Activated CD8-positive, alpha-beta memory T cell treated with anti-CD3 and anti-CD28 coated beads, Interleukin-2, amount 10 ng/mL, durations not matched to agents 7 days and 5 days (primary cell): ENCODE measurements at places on chromosomes 3 and 15. TPM values are rescaled to one million over a fixed set of nuclear protein-coding genes. Genes with fewer than 3 reads are reported as not detected.

GUCA1C gene
- total RNA-seq = not detected

DNA sequence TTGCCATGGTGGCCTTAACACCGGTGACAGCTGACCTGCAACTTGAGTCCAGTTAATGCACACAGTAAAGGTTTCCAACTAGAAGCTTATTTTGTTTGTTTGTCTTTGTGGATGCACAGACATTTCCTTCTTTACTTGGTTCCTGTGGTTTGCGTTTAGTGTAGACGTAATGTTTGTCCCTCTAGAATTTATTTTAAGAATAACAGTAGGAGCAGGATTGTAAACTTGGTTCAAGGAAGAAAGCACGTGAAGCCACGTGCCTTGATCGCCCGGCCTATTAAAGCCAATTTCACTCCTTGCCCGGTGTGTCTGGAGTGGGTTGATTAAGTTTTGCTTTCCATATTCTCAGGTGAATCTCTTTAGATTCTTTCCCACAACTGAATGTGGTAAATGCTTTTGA, 263.2 kb upstream of the C2CD4B start:
- DNase-seq = no peak

GRCh38 chr3:188673646-188674186, 498.1 kb upstream of the TPRG1 start:
- DNase-seq = no peak

DNA sequence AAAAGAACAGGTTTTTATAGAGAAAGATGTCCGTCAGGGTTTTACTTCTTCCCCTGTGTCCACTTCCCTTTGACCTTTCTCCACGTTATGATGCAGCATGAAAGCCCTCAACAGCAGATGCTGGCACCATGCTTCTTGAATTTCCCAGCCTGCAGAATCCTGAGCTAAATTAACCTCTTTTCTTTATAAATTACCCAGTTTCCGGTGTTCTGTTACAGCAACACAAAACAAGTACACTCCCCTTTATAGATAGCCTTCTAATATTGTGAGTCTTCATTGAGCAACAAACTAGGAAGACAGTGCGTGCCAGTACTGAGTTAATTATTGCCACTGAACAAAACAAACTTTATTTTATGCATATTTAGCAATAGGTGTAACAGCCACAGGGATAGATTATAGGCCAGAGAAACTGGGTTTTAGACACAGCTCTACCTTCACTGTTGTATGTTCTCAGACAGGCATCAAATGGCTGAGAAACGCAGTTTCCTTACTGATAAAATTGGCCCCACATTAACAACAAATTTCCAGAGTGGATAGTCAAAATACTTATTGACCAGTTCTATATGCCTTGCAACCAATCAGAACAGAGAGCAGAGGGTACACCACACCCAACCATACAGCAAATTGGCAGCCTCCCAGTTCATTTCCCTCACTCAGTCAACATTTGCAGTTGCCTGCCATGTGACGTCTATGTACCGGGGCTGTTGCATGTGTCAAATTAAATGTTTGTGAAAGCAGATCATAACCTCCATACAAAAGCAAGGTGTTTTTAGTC, 14.4 kb upstream of the TBL1XR1 start:
- no peak for DNase-seq

B3GNT5 gene
- total RNA-seq = 0.26 TPM

DNA sequence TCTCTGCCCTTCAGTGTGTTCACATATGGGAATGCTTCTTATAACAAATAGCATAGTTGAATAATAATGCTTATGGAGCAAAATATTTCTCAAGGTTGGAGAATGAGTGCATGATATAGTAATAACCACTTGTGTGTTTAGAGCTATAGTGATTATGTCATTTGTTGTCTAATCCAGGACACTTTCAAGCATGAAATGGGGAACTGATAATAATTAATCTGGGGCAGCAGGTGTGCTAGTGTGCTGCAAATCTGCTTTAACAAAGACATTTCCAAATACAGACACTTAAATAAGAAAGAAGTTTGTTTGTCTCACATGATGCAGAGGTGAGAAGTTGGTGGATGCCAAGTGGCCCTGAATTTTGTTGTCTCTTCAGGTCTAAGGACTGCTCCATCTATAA, 579.3 kb upstream of the GRM7 start:
- no peak for DNase-seq

DNA sequence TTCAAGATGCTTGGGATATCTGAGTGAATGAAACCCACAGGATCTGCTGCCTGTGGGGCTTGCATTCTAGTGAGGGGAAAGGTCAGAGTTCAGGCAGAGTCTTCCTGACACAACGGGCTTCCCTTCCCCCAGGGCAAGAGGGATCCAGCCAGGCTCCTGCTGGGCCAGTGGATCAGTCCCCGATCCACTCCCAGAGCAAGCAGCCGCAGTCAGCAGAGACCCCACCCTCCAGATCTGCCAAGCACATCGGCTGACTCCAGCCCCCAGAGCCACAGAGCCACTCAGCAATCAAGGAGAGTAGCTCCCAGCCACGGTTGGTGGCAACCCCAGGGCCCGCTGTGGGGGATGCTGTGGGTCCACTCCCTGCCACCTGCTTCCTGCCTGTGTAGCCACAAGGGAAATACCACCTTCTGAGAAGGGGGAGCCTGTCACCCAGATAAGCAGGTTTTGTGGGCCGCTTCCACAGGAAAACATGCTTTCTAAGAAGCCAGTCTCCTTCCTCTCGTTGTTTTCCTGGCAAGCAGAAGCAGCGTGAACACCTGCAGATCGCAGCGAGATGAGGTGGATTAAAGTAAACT, 44.9 kb downstream of the CPN2 start:
- peak; percentile 86 for DNase-seq

DNA sequence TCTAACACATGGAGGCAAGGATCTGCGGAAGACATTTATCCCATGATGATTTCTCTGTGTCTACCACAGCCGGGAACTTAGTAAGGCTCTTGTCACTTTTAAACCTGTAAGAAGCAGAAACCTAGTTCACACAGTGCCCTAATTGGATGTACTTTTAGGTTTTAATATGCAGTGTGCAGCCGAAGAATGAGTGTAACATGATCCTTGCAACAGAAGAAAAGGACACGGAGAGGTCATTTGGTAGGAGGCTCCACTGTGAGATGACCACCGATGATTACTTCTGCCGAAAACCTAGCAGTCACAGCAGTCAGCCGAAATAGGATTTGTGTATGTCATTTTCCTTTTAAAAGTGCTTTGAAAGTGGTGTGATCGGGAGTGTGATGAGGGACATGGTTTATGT, 6.8 kb downstream of the CACNA1D start:
- no peak for DNase-seq

GRCh38 chr3:33122991-33123390, 9.2 kb downstream of the CRTAP start:
- DNase-seq = no peak

GRCh38 chr3:52144034-52144795, 10.0 kb downstream of the POC1A start:
- peak; percentile 91 for DNase-seq

- no peak for DNase-seq
Measured at GRCh38 chr15:29141308-29142128, 128.1 kb downstream of the NSMCE3 start.

ACSBG1 gene
- total RNA-seq = not detected

DNA sequence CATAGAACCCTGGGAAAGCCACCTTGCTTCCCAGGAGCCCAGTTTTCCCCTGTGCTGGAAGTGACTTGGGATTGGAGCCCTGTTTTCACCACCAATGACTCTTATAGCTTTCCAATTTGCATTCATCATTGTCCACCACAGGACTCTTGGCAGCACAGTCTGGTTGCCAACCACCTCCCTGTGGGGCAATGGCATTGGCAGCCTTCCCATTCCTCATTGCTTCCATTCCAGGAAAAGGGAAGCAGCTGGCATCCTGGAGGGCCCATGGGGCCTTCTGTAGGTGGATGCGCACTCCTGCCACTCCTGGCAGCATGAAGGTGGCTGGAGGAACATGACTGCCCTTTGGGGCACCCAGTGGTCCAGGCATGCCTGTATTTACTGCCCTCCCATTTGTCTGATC, 57.7 kb downstream of the FEM1B start:
- no peak for DNase-seq

- no peak for DNase-seq
Measured at GRCh38 chr3:186682812-186683211, 17.0 kb downstream of the HRG start.

DNA sequence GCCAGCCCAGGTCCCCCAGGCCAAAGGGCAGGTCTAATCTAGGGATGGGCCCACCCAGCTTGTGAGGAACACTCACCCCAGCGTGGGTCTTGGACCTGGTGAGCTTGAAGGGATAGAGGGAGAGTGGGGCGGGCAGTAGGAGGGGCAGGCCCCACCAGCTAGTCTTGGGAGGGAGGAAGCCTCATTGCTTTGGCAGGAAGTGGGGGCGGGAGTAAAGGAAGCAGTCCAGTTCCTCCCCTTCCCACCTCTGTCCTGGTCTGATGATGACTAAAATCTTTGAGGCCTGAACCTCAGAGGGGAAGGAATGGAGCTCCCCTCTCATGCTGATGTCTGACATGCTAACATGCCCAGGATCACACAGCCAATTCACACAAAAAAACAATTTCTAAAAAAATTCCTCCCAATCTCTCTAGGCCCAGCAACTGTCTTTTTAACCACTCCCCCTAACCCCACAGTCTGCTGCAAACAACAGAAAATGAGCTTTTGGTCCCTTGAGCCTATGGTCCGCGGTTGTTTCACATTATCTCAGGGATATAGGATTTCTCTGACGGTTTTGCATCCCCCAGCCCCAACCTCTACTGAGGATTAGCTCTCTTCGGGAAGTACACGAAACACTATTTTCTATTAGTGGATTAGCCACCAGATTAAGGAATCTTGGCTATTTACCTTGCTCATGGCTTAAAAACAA, 30.7 kb upstream of the DUSP7 start:
- peak; percentile 46 for DNase-seq

DNA sequence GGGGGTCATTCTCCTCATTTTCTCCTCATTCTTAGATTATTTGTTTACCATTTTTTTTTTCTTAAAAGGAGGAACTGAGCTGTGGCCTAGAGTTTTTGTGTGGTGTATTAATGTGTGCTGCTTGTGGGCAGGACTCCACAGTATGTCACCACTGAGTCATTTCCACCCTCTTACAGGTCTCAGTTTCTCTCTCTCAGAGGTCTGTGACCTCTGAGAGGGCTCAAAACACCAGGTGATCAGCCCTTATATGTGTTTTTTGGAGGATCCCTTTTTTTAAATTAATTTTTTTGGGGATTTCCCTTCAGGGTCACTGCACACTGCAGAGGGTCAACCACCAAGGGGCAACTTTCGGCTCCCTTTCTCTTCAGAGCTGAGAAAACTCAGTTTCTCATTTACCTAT, 166.4 kb downstream of the SUCNR1 start:
- peak; percentile 50 for DNase-seq

ATP10A gene
- total RNA-seq = 36.7 TPM

GRCh38 chr3:25820366-25820765, 30.5 kb downstream of the OXSM start:
- no peak for DNase-seq

CCR9 gene
- total RNA-seq = 9.7 TPM

- DNase-seq = no peak
Measured at GRCh38 chr3:128490915-128491690, 1.9 kb downstream of the GATA2 start.

- DNase-seq = no peak
Measured at GRCh38 chr3:59782664-59783063, 732.8 kb upstream of the CFAP20DC start.
